Fibroblast of skin of scalp (primary cell): ENCODE measurements at places on chromosomes 12 and 14.

DNA sequence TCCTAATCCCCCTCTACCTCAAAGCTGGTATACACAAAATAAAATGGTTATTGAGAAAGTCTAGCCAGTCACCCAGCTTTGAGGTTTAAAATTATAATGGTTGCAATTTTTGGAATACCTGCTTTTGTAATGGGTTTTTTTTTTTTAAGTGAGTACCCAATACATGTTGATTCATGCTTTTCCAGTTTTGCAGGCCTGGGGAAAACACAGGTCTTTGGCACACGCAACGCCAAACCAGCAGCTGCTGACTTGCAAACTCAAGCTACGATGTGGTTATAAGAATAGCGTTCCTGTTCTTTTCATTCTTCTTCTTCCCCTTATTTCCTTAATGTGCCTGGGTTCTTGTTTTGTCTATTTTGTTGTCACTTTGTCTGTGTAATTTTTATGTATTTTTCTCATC is 233.0 kb downstream of the EGLN3 start:
- DNase-seq = no peak

DNA sequence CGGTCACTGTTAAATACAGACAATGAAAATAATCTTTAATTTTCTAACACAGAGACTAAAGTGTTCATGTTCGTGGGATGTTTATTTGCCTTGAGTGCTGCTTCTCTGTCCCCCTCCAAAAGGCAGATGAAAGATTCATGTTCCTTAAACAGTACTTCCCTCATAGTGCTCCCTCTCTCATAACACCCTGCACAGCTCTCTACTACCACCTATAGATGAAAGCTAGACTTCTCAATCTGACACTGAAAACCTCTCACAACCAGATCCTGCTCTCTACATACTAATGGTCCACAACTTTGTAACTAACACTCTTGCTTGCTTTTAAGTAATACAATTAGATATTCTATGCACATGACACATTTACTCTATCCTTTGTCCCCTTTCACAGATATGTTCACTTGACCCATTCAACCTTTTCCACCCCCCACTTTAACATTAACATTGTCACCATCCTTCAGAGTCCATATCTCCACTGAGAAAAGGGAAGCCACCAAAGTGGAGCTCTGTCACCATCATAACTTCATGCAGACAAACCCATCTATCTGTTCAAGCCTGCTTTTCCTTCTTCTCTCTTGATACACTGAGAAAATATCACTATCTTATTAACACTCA is 266.4 kb upstream of the USP15 start:
- peak; percentile 35 for DNase-seq

GRCh38 chr12:99709116-99709515 is 61.6 kb downstream of the GARIN6 start:
- DNase-seq = no peak

GRCh38 chr14:59566725-59567124 is 9.9 kb downstream of the CCDC175 start:
- DNase-seq = no peak

DNA sequence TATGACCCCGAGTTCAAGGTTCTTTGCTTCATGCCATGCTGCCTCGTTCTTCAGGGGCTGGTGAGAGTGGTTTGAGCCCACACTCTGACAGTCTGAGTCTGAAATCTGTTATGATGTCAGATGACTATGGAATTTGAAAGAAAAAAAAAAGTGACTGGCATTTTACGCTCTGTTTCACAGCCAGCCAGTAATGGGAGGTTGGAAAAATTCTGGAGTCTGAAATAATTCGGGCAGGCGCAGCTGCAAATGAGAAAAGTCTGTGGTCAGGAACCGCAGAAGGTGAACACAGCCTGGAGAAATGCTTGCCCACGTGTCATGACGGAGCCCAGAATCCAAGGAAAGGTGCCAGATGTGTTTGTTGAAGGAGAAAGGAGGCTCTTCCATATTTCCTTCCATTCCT is 269.8 kb upstream of the PWP1 start:
- DNase-seq = peak; percentile 81

DNA sequence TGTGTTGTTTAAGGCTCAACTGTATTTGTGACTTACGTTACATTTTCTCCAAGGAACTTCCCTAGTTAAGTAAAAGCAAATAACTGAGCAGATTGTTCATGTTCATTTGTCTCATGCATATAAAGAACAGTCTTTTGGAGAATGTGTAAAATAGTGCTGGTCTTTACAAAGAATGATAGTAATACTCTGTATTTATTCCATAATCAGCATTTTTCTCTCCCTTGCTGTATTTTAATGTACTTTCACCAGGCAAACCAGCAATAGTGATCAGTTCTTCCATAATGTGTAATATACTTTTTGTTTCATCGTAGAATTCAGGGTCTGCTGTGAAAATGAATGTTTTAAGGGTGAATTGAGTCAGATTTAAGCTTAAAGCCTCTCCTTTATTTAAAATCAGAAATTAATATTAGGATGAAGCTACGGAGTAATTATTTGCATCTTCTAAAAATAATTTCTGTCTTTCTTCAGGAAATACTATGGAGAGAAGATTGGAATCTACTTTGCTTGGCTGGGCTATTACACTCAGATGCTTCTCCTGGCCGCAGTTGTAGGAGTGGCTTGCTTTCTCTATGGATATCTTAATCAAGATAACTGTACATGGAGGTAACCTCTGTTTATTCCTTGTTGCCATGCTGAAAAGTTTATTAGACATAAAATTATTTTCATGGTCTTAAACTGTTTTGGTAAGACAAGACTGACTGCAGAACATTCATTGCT is 141.1 kb downstream of the ANO6 start:
- DNase-seq = no peak

GRCh38 chr14:104439625-104440024 is 139.9 kb upstream of the C14orf180 start:
- no peak for DNase-seq

DNA sequence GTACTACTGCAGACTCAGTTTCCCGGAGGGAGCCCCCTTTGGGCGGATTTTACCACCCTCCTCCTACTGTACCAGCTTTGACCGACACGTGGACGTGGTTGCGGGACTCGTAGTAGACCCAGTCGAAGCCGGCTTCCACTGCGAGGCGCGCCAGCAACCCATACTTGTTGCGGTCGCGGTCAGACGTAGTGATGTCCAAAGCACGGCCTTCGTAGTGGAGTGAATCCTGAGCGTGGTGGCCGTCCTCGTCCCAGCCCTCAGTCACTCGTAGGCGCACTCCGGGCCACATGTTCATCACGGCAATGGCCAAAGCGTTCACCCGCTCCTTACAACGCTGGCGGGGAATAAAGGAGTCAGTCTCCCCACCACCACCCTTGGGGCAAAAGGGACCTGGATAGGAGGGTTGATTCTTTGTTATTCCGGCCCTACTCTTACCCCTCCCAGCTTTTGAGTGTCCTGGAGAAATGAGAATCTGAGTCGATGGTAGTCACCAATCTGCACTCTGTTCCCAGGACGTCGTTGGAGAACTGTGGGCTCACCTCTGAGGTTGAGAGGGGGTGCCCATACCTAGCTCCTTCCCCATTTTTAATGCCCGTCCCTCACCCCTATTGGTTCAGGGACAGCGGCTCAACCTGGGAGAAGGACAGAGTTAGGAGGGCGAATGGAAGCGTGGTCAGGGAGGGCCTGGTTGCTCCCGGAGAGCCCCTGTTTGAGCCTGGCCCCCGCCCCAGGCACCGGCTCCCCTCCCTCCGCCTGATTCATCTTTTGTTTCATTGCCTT is 3.4 kb downstream of the DHH start:
- DNase-seq = no peak

DNA sequence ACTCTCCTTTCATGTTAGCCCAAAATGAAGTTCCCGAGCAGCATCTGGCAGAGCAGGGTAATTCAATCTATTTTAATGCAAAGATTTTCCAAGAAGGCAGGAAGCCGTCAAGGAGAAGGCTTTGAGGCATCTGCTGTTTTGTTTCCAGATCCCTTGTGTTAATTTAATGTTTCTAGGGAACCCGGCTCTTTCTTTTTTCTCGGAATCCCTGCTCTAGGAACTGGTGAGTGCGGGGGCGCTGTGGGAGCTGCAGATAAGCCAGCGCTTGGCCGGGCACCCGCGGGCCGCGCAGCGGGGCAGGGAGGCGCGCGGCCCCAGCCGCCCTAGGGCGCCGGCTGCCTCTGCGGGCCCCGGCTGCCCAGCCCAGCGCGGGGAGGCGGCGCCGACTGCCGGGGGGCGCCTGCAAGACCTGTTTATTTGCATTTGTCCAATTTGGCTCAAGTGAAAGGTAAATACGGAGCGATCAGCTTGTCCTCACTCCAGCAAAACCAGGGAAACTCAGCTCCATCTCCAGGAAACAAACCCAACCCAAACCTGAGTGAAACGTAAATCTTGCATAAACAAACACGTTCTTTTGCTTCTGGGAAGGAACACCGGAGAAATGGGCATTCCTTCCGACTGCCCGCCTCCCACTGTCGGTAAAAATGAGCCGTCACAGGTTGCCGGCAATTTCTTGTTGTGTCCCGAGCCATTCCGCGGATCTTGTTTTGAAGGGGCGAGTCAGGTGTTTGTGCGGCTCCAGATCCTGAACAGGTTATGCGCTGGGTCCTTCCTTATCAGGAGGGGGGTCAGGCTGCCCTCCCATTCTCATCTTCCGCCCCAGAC is 65.1 kb downstream of the CRADD start:
- DNase-seq = peak; percentile 69

DNA sequence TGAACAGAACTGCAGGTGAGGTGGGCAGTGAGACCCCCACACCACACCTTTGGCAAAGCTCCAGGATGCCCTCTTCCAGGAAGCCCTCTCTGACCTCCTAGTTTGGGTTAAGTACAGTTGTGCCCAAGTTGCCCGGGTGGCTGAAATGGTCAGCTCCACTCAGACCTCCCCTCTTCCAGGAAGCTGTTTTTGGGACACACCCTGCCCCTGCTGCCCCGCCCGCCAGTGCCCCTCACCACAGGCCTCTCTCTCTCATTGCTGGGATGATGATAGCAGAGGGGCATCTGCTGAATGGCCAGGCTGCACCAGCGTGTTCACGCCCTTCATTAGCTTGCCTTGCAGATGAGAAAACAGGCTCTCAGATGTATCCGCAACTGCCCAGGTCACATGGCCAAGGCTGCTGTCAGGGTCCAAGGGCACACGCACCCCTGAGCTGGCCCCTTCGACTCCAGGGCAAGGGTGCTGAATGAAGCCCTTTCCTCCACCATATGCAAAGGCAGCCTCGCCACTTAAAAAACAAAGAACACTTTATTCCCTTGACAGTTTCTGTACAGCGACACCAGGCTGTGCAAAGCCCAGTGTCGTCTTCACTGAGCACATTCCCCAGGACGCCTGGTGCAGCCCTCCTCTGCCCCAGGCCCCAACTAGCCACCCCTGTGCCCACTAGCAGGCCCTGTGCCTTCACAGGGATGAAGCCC is 15.5 kb downstream of the SLC25A29 start:
- DNase-seq = no peak

- DNase-seq = peak; percentile 44
Measured at GRCh38 chr12:105843986-105844760, 294.6 kb downstream of the NUAK1 start.
